Right hindlimb (tissue), 1 donor: ENCODE measurements at places on chromosomes 13 and 19.

DNA sequence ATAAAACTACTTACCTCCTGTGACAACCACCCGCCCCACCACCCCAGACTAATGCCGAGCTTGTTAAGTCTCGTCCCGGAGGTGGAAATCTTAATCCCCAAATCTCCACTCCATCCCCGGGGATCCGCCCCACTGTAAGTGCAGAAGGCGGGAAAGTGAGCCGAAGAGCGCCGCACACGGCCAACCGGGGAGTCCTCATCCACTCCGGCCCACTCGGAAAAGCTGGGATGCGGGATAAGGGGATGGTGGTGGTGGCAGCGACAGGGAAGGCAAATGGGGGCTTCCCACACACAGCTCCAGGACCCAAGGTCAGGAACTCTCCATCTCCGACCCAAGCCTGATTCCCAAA, 621 bp downstream of the FBL start:
- DNase-seq = peak; percentile 41

DNA sequence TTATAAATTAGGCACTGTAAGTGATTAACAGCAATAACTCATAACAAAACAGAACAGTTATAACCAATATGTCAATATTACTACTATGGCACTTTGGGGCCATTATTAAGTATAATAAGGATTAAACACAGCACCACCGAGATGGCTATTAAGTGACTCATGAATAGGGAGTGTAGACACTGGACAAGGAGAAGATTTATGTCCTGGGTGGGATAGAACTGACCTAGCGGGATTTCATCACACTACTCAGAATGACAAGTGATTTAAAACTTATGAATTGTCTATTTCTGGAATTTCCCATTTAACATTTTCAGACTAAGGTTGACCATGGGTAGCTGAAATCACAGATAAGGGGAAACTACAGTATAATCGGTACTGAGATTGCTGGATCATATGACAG, 79.0 kb upstream of the SLC7A1 start:
- DNase-seq = no peak

- DNase-seq = no peak
Observed at GRCh38 chr13:101157261-101157660, 259.0 kb downstream of the NALCN start.

GRCh38 chr19:6109947-6110346, 353 bp downstream of the RFX2 start:
- no peak for DNase-seq

GRCh38 chr19:56681702-56682101, 10.1 kb upstream of the ZNF835 start:
- DNase-seq = no peak

DNA sequence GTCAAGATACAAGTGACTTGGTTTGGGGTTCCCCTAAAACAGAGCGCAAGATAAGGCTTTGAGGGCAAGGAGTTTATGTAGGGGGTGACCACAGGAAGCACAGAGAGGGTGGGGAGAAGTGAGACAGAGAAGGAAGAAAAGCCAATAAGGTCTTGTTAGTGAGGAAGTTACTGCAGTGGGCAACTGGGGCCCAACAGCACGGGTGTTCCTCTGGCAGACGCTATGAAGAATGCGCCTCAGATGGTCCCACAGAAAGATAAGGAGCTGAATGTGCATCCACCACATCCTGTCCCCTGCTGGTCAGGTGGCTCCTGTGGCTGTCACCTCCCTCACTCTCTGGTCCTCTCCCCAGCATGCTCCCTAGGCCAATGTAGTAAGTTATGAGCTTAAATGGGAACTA, 333.5 kb downstream of the TSHZ3 start:
- DNase-seq = no peak

- DNase-seq = no peak
Observed at GRCh38 chr19:4363571-4364304, 20.4 kb downstream of the MPND start.

- no peak for DNase-seq
Observed at GRCh38 chr13:32142115-32142514, 110.5 kb downstream of the FRY start.

GRCh38 chr13:111117289-111117688, 2.2 kb downstream of the ARHGEF7 start:
- DNase-seq = no peak

GRCh38 chr19:28396287-28396831, 816.6 kb downstream of the UQCRFS1 start:
- no peak for DNase-seq

DNA sequence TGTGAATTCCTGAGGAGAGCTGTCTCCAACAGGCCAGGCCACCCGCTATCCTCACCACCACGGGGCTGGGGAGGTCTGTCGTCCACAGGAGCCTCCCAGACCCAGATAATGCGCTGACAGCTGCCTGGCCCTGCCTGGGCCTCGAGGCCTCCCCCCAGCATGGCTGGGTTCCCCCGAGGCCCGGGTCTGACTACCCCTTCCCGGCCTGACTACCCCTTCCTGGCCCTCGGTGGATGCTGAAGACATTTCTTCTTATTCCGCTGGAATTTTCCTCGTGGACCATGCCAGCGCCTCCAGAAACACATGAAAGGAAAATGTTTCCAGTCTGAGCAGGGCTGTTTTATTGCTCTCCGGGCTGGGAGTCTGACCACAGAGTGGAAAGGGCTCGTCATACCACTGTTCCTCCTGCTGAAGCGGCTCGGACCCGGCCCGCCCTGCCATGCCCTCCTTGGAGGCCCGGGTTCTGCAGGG, 16.8 kb upstream of the COMP start:
- peak; percentile 89 for DNase-seq
